ENCODE measurements at places on chromosomes 3 and 15.

GRCh38 chr3:172329070-172329469 lies 119.2 kb downstream of the GHSR start:
- peak; percentile 12 for DNase-seq

- DNase-seq, result no peak
These were observed 12.0 kb upstream of the RASGRF1 start for GRCh38 chr15:79102595-79102994.

- DNase-seq, result no peak
These were observed 8.3 kb upstream of the CHRM5 start for GRCh38 chr15:33959844-33960548.

DNA sequence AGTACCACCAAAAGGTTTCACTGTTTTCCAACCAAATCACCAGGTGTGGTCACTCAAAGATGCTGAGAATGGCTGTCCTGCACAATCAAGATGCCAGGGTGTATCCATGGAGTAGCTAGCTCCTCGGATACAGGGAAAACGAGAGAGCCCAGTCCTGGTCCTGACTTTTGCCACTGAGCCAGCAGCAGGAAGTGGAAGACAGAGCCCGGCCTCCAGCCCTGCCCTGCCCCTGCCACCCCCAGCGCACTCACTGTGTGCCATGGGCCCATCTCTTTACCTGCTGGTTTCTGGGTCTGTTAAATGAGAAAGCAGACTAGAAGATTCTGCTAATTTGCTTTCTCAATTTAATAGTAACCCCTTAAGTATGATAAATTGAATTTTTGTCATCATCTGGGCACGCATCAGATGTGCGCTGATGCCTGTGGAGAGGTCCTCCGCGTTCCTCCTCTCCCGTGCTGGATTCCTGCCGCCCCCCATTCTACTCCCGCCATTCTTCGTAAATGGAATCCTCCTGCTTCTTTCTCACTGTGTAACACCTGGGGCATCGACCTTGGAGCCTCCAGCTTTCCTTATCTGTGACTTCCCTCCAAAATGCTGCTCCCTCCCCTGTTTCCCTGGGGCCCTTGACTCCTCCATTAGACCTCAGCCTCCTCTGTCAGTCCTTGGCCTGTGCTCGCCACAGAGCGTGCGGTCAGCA lies 18.0 kb downstream of the TNFAIP8L3 start:
- DNase-seq, result no peak

- no peak for DNase-seq
These were observed 94.5 kb upstream of the TBC1D5 start for GRCh38 chr3:17836919-17837318.

All from SK-MEL-5 (cell line).